ENCODE measurements at places on chromosomes 16 and 17.

DNA sequence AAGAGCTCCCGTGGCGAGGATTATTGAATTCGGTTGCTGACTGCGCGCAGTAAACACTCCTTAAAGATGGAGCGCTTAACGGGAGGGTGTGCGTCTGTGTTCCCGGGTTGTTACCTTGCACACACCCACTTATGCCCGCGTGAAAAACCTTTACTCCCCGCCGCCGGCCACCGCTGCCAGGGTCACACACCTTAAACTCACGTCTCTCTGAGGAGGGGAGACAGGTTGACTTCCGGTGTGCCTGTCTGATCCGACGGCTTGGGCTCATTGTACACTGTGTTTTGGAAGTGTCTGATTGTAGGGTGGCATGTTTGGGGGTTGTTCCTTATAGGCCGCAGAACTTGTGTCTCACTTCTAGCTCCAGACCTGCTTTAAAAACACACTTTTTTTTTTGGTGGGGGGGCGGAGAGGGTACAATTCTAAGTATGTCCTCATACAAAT lies 66.8 kb downstream of the KPNA2 start:
- peak; percentile 61 for DNase-seq

DNA sequence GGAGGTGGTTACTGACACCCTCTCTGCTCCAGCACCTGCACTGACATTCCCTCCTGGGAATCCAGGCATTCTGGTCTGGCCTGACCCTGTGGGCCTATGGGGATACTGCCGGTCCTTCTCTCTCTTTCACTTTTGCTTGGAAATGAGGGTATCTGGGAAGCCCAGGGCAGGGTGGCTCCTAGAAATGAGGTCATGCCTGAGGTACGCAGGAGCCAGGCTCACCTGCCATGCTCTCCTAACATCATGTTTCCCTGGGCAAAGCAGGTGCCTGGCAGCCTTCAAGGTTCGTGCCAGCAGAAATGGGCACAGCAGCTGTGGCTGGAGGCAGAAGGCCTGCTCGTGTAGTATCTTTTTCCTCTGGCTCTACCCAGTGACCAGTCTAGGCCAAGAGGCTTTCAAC lies 3.3 kb downstream of the ITGA3 start:
- DNase-seq, result no peak

GRCh38 chr17:17066021-17066420 lies 23.8 kb downstream of the MPRIP start:
- DNase-seq, result no peak

GRCh38 chr17:40547079-40547784 lies 18.0 kb downstream of the CCR7 start:
- peak; percentile 95 for DNase-seq

GRCh38 chr16:89166696-89167424 lies 4.7 kb upstream of the CDH15 start:
- DNase-seq, result no peak

DNA sequence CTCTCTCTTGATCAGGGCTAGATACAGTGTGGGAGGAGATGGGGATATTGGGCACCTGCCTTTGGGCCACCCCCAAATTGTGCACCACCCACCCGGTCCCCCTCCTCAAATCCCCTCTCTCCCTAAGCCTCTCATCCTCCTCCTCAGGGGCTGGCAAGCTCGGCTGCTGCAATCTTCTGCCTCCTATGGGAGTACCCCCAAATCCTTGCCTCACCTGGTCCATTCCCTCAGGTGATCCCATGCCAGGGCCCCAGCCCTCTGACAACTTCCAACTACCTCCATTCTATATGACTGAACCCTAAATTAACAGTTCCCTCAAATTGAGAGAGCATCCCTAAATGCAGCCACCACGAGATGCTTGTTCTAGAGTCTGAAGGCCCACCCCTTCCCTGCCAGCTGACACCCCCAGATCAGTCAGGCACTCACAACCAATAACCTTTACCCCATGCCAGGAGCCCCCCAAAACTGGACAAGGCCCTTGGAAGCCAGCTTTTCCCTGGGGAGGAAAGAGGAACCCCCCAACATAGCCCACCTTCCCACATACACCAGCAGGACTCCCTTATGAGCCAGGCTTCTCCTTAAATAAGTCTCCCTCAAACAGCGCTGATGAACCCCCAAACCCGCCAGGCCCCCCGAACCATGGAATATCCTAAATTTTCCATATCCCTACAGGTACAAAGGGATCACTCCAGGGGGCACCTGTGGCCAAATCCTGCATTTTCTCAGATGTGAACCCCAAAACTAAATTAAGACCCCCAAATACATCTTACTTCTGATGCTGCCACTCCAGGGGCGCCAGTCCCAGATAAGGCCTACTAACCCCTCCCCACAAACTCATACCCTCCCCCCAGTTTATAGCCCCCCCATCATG lies 3.2 kb downstream of the DLG4 start:
- DNase-seq, result no peak

GRCh38 chr16:87960296-87960695 lies 9.1 kb downstream of the BANP start:
- no peak for DNase-seq

DNA sequence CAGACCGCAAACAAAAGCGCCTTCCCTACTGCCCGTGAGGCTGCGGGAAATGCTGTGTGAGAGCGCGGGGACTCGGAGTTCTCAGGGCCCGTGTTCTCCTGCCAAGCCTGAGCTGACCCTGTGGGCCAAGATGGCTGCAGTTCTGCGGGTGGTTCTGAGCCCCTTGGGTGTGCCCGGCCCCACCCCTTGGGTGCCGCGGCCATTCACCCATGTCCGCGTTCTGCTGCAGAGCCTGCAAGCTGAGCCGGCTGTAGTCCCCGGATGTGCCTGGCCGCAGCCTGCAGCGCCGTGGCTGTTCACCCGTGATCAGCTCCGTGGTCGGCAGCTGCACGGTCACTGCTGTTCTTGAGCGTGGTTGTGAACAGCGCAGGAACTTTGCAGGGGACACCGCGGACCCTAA lies 20.0 kb downstream of the ACSF3 start:
- DNase-seq, result no peak

DNA sequence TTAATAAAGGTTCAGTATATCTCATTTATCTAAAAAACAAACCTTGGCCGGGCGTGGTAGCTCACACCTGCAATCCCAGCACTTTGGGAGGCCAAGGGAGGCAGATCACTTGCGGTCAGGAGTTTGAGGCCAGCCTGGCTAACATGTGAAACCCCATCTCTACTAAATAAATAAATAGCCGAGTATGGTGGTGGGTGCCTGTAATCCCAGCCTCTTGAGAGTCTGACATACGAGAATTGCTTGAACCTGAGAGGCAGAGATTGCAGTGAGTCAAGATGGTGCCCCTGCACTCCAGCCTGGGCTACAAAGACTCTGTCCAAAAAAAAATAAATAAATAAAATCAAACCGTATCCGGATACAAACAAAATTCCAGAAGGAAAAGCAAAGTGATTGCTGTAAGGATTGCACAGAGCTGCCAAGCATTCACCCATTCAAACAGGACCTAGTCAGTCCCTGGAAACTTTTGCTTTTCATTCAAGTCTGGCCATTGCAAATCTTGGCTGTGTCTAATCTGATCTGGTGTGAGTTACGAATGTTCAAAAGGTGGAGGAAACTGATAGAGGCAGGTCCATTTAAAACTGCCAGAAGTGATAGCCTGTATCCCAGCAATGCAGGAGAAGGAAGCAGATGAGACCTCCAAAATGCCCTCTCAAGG lies 102.5 kb upstream of the CLEC3A start:
- no peak for DNase-seq

- no peak for DNase-seq
These were observed 87.8 kb downstream of the GNAO1 start for GRCh38 chr16:56279132-56279531.

GRCh38 chr17:51335883-51336822 lies 75.8 kb downstream of the UTP18 start:
- no peak for DNase-seq

DNA sequence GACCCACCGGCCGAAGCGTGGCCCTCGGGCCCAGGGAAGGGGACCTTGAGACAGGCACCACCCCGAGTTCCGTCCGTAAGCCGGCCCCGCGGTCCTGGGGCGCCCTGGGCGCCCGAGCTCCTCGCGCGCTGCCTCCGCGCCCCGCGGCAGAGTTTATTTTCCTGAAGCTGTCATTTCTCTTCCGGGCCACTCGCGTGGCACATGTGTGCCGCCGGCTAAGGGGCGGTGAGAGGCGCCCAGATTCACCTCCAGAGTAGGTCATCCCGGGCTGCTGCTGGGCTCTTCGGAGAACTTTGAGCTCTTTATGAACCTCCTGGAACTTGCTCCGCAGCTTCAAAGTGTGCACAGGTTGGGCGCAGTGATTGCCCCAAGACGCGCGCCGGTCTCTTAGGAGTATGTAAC lies 489 bp downstream of the ZC3H18 start:
- DNase-seq, result no peak

GRCh38 chr16:81491541-81492188 lies 47.1 kb downstream of the CMIP start:
- DNase-seq, result no peak

DNA sequence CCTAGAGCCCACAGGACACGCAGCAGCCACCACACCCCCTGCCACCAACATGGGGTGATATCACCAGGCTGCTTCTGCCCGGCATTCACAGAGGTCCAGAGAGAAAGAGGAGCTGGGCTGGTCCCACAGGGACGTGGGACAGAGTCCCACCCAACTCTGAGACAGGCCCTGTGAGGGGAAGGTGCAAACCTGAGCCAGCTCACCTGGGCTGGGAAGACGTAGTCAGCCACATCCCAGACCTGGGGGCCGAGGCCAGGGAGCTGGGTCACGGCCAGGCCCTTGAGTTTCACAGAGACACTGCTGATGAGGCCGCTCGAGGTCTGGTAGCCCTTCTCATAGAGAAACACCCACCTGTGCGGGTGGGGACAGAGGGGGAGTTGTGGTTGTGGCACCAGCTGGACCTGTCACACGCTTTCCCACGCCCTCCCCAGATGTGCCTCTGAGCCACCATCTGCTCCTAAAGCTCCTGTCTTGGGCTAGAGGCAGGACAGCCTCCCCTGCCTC lies 11.2 kb downstream of the P2RX1 start:
- DNase-seq, result no peak

DNA sequence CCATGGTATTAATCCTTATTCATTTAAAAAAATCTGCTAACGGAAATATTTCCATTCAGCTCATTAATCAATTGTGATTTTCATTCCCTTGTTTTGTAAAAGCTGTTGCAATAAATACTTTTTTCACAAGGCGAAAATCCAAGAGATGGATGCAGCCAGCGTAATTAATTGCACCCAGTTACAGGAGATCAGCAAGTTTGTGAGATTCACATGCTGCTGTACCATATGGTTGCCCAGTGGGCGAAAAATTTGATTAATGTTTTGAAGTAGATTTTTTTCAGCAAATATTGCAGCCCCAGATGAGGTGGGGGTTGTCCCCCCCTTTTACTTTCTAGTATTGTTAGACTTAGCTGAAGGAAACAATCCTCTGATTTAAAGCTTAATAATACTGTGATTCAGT lies 186.6 kb downstream of the WWOX start:
- no peak for DNase-seq

GRCh38 chr17:11330826-11331225 lies 89.8 kb downstream of the SHISA6 start:
- DNase-seq, result peak; percentile 22

GRCh38 chr16:21224800-21225199 lies 8.7 kb upstream of the ANKS4B start:
- DNase-seq, result no peak

GRCh38 chr17:2030779-2031163 lies 818 bp downstream of the DPH1 start:
- DNase-seq, result no peak

DNA sequence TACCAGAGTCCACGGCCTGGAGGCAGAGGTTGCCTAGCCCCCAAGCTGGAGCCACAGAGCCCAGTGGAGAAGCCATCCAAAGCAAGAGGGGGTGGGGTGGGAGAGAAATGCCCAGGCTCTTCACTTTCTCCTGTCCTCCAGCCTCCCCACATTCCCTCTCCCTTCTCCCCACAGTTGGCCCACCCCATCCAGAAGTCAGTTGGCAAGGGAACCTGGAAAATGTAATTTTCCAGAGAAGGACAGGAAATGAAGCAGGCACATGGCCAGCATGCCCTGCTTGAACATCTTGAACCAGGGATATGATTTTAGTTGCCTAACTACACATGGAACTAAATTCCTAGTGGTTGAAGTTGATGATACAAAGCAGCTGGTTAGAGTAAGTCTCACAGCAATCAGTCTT lies 73.3 kb upstream of the IRX6 start:
- DNase-seq, result no peak

GRCh38 chr16:16183562-16183961 lies 39.7 kb downstream of the ABCC6 start:
- no peak for DNase-seq

GRCh38 chr16:73051226-73051625 lies 3.3 kb upstream of the ZFHX3 start:
- DNase-seq, result no peak

Data from SW480 (cell line).